ENCODE measurements at places on chromosomes 2 and 18.

GRCh38 chr2:189379287-189379630 is 62.0 kb upstream of the WDR75 start:
- no peak for DNase-seq

DNA sequence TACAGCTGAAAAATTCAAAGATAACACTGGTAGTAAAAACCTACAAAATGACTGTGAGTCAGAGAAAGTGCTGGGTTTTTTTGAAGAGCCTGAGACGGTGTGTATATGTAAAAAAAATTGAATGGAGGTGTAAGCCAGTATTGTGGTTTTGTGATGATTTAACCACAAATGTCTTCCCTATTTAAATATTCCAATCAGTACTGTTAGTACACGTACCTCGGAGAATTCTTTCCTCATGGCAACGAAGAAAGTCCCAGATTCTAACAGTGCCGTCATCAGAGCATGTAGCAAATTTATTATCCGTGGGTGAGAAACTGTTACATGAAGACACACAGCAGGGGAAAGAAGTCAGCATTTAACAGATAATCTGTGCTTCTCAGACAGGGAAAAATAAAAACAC is 48.1 kb downstream of the WDR33 start:
- no peak for DNase-seq

- DNase-seq, result peak; percentile 13
These were observed 136.9 kb downstream of the UXS1 start for GRCh38 chr2:106057206-106057605.

DNA sequence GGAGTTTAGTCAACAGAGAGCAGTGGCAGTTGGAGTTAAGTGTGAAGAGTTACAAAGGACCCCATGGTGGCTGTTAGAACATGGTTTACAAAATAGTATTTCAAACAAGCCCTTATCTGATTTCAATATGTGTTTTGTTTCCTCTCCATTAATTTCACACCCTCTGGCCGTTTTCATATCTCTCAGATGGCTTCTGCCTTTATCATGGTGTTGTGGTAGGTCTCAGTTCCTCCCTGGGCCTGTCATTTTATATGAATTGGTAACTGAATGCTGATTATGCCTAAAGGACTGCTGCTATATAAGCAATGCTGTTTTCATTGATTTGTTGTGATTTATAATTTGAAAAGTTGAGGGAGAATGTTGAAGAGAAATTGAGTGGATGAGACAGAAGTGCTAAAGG is 686.7 kb downstream of the NYAP2 start:
- no peak for DNase-seq

- no peak for DNase-seq
These were observed 135.2 kb upstream of the ACVR2A start for GRCh38 chr2:147709655-147710054.

DNA sequence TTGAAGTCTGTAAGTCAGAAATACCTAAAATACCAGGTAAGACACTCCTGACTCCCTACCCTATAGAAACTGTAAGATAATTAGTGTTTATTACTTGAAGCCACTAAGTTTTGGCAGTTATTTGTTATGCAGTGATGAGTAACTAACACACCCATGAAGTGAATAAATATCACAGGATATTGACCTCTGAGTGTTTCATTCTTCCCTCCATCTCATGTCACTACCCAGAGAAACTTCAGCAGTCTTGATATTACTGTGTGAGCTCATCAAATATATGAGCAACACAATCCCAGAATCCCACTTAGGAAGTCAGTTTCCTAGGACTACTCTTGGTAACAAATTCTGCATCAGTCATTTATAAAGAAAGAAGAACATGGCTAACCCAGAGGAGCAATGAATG is 529.7 kb downstream of the FBXO15 start:
- DNase-seq, result no peak

DNA sequence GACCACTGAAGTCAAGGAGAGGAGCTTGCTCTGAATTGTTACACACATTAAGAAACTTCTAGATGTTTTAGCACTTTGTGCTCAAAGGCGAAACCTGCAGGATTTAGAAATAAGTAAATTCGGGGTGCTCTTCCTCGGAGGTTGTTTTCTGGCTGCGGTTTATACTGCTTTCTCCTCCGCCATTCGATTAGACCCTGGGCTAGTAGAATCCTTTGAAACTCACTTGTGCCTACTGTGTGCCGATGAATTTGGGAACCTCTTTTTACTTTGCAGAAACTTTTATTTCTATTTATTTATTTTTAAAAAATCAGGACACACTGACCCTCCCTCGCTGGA is 3.5 kb downstream of the MEIS1 start:
- DNase-seq, result no peak

DNA sequence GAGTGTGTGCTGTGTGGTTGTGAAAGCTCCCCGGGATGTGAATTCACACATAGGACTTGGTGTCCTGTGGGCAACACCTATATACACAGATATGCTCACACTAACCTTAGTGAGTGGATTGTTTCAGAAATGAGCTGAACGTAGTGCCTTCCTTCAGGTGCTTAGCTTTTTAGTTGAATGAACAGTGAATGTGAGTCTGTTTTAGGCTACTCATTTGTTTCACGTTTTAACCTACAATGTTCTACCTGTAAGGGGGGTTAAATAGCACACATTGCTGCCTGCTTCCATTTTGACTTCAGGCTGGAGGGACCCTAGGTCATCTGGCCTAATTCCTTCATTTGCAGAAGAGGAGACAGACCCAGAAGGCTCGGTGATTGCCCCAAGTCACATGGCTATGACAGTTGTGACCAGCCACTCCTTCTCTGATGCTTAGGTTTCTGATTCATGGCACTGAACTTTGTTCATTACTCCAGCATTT is 1.0 kb downstream of the PLEK start:
- no peak for DNase-seq

GRCh38 chr2:106143495-106144215 is 50.4 kb downstream of the UXS1 start:
- no peak for DNase-seq

DNA sequence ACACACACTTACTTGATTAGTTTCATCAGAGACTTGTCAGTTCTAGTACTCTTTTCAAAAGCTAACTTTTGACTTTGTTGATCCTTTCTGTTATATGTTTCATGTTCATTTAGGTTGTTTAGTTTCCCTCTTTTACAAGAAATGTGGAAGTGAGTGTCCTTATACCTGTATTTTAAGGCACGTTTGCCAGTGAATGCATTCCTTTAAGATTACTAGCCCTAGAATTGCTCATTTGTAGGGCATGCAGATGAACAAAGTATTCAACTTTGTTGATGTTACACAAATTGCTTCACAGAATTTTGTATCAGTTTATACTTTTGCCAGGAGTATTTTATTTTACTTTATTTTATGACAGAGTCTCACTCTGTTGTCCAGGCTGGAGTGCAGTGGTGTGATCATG is 6.3 kb downstream of the IL1RL2 start:
- no peak for DNase-seq

DNA sequence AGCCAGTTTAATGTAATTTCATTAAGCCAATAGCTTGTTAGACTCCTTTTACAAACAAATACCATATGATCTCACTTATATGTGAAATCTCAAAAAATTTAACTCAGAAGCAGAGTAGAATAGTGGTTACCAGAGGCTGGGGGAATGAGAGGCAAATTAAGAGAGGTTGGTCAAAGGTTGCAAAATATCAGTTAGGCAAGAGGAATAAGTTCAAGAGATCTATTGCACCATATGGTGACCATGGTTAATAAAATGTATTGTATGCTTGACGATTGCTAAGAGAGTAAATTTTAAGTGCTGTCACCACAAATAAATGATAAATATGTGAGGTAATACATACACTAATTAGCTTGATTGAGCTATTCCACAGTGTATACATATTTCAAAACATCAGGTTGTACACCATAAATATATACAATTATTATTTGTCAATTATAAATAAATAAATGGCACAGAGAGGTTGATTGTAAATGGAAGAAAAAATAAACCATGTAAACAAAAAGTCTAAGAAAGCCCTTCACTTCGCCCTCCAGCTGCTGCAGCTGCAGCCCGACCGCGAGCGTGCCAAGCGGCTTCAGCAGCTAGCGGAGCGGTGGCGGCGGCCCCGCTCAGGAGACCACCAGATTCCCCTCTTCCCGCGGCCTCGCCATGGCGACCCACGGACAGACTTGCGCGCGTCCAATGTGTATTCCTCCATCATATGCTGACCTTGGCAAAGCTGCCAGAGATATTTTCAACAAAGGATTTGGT is 23.0 kb upstream of the ACTR2 start:
- no peak for DNase-seq

DNA sequence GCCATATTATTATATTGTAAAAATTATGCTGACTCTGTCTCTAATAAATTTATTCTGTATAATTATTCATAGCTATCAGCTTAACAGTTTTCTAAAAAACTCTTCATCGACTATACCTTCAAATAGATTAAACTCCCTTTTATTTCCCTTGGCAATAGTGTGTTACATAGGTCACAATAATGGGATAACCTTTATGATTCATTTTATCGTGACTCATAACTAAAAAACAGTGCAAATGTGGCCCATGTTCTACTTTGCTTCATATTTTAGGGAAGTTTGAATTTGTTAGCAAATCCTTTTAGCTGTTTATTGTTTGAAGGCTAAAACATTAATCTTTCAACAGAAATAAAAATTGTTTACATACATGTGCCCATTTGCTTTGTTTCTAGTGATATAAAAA is 783.2 kb upstream of the CDH2 start:
- no peak for DNase-seq

DNA sequence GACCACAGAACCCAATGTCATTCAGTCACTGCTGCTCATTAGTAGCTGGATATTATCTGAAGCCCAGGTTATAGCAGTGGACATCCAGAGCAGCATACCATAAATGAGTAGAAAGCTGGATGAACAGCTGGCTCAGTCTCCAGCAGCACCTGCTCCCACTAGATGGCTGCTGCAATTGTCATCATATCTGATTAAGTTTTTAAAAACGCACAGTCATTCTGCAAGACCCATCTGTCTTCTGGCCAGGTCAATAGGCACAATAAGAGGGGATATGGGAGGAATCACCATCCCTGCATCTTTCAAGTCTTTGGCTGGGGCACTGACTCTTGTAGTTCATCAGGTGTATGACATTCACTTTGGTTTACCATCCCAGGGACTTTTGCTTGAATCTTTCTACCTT is 55.1 kb upstream of the XDH start:
- DNase-seq, result no peak

DNA sequence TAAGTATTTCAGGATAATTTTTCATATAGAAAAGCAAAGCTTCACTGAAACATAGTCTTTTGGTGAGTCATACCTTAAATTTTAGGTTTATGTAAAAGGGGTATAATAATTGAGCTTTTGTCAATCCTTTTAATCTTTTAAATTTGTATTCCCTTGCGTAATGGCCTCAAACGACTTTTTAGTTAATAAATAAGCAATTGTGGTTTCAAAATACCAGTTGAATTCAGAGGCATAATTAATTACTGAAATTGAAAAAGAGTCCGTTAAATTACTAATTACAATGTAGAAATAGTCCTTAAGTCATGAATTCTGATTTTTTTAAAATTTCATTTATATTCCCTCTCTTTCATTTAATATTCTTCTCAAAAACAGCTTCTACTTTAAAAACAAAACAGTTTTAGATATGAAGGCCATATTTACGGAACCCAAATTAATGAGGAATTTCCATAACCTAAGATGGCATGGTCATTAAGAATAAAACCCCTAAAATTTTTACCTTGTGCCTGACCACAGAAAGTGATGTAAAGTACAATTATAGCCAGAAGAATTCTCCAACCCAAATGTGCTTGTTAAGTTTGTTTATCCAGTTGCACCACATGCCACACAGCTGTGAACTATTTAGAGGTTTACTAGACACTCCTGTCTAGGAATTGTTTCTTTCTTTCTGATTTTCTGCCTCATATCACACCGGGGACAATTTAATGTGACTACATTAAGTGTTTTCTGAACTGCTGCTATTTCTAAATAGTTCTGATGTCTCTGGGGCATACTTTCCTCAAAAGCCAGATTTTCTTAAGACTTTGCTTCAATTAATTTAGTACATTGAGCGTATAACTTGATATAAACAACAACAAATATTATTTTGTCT is 60.7 kb upstream of the ITGA4 start:
- no peak for DNase-seq

- no peak for DNase-seq
These were observed 1.3 kb upstream of the LYPD6 start for GRCh38 chr2:149329068-149329467.

DNA sequence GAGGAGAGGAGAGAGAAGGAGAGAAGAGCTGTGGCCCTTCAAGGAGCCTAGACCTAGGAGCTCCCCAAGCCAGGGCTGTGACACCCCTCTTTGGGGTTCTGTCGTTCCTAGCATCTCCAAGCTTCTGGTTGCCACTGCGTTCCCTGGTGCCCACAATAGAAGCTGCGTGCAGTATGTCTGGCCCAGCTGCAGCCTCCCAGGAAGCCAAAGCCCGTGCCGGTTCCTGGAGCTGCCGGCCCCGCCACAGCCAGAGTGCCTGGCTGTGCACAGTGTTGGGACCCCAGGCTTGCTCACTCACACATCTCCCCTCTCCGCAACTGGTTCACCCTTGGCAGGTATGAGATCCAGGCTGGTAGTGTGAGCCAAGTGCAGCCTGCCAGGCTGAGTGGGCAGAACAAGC is 367.7 kb upstream of the MC4R start:
- DNase-seq, result no peak

GRCh38 chr2:147639891-147640290 is 204.9 kb upstream of the ACVR2A start:
- no peak for DNase-seq

GRCh38 chr2:179031731-179032408 is 18.1 kb downstream of the CCDC141 start:
- no peak for DNase-seq

GRCh38 chr2:16674154-16674553 is 8.5 kb upstream of the CYRIA start:
- DNase-seq, result no peak

DNA sequence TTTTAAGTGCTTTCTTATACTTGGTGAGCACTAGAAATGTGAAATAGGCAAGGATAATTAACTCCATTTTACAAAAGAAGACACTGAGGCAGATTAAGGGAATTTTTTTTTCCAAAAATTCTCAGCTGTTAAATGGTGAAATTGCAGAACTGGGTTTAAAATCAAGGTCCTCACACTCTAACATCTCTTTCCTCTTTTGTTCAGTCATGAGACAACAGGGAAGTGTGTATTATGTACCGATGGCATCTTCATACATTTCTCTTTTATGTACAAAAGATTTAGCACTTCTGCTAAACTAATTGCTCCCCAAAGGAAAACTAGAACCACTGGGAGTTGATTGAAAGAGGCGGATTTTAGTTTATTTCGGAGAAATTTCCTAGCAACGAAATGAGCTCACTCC is 203.0 kb downstream of the SETBP1 start:
- no peak for DNase-seq

GRCh38 chr2:73961274-73961673 is 23.4 kb upstream of the TET3 start:
- DNase-seq, result no peak

DNA sequence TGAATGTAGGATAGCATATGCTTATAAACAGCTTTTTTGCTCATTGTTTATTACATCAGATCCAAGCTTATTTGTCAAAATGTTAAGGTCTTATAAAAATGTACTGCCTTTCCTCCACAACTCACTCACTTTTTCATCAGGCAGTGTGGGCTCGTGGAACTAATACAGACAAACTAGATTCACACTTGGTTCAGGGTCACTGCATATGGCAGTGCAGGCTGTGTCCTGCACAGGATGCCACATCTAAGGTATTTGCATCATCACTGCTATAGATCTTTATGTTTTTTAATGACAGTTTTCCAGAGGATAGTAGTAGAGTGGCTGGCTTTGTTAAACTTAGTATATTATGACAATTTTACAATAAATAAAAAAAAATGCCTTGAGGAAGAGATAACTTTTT is 381.0 kb downstream of the CLIP4 start:
- DNase-seq, result no peak

- no peak for DNase-seq
These were observed 45.0 kb upstream of the MTCL1 start for GRCh38 chr18:8660316-8660715.

Measured in stimulated activated CD4-positive, alpha-beta T cell treated with anti-CD3 and anti-CD28 coated beads, Interleukin-12 subunit alpha, Interleukin-12 subunit beta, amount 100 ng/mL, for 4 hours (primary cell).